ENCODE measurements at places on chromosomes 12 and 14. TPM values are rescaled to one million over a fixed set of nuclear protein-coding genes. Genes with fewer than 3 reads are reported as not detected.

GRCh38 chr12:41904041-41904440, 240.6 kb downstream of the GXYLT1 start:
- no peak for DNase-seq

GRCh38 chr12:6928022-6928702, 403 bp downstream of the ATN1 start:
- DNase-seq, result no peak

Gene ENDOU
- 0.55 TPM for total RNA-seq

GRCh38 chr14:76701981-76702380, 59.3 kb upstream of the VASH1 start:
- peak; percentile 95 for DNase-seq

Gene COL2A1
- total RNA-seq, result not detected

Gene ZNF385A
- total RNA-seq, result 12.7 TPM
